Metanephros (tissue), 2 donors: ENCODE measurements at places on chromosomes 4 and X. TPM values are rescaled to one million over a fixed set of nuclear protein-coding genes. Genes with fewer than 3 reads are reported as not detected.

Gene CLIC2
- total RNA-seq: 4.4 TPM

Gene CHST7
- 8.5 TPM for total RNA-seq

Gene ITIH6
- total RNA-seq: not detected

Gene UCP1
- total RNA-seq: not detected

Gene INTU
- total RNA-seq: 20.6 TPM

Gene ZNF630
- total RNA-seq: 3.4 TPM

Gene FAM156A
- total RNA-seq: 28.9 TPM

Gene MAGEC1
- not detected for total RNA-seq

Gene XAGE1A
- total RNA-seq: not detected

Gene RHOXF2
- not detected for total RNA-seq

Gene CDX4
- not detected for total RNA-seq

Gene AMTN
- not detected for total RNA-seq

Gene CT45A8
- total RNA-seq: not detected

Gene EDNRA
- total RNA-seq: 56.5 TPM

Gene EMCN
- total RNA-seq: 68.9 TPM

Gene PLP1
- 7.2 TPM for total RNA-seq

Gene ARHGAP6
- 23.9 TPM for total RNA-seq

Gene PHEX
- total RNA-seq: 0.18 TPM

Gene SLC38A5
- total RNA-seq: 4.8 TPM
